Activated CD4-positive, alpha-beta T cell treated with anti-CD3 and anti-CD28 coated beads for 24 hours (primary cell): ENCODE measurements at places on chromosomes 5 and 9.

- no peak for DNase-seq
Measured at GRCh38 chr9:34686231-34686630, 4.8 kb downstream of the CCL19 start.

GRCh38 chr5:61869333-61869732 lies 436.7 kb upstream of the KIF2A start:
- no peak for DNase-seq

DNA sequence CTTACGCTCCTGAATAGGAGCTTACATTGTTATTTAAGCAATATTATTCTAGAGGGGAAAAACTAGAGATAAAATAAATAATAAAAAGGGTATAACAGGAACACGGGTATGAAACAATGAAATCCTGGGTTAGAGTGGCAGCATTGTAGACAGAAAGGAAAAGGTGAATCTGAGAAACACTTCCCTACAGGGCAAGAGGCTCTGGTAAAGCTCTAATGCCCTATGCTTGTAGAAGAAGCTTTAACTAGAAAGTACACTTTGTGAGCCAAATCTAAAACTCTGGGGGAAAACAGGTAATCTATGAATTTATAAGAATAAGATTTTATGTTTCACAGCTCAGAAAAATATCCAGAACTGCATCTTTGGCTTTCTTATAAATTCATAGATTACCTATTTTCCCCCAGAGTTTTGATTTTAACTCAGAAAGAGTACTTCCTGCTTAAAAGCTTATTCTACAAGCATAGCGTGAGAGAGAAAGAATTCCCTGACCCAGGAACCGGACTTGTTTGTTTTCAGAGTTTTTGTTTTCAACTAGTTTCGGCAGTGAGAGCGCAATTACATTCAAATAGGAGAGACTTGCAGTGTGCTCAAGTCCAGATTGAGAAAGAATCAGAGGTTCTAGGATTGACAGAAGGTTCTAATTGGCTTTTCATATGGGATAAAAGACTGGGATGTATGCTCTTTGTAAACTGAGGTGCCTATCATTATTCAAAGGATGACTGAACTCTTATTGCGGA lies 651.0 kb upstream of the RORB start:
- no peak for DNase-seq

GRCh38 chr9:91765296-91765695 lies 184.7 kb downstream of the ROR2 start:
- DNase-seq = no peak

DNA sequence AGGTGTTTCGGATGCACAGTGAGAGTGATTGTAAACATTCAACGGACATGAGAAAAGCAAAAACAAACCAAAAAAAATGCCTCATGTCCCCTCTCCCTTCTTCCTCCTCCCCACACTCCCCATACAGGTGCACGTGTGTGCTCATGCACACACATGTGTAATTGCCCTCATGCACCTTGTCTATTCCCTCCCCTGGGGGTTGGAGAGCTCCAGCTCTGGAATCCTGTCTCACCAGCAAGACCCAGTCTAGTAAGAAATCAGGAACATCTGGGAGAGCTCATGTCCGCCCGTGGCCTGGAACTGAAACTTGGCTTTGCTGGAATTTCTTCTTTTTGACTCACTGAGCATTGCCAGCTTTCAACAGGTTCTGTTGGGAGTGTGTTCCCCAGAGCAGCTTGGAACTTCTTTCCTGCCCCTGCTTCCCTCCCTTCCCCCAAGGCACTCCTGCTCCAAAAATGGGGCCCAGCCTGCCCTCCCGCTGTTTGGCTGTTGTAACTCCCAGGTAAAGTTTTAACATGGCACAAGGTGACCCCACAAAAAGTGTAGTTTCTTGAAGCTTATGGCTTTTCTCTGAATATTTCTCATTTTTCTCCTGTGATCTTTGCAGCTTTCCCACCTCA lies 190.1 kb downstream of the NR3C1 start:
- no peak for DNase-seq

DNA sequence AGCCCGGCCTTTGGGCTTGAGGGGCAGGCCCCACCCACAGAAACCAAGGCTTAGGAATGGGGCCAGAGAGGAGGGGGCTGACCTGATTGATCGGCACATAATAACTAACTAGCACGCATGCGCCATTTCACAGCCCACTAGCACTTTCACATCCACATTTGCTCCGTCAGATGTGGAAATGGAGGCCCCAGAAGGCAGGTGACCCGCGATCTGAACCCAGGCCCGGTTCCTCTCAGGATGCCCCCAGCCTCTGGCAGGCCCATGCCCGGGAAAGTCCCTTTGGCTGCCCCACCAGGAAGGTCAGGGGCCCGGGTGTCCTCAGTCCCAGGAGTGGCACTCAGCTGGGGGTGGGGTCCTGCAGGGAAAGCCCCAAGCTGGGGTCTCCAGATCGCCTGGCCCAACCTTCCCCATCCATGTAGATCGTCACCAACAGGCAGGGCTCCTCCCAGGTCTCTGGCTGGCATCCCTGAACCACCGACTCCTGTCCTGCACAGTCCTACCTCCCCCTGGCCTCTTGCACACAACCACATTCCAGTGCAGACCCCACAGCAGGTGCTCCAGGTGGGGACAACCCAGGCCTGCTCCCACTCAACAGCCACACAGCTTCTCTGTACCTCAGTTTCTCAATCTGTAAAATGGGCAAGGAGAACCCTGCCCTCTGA lies 46.7 kb downstream of the VAV2 start:
- no peak for DNase-seq

GRCh38 chr5:61232490-61233050 lies 70.3 kb upstream of the SMIM15 start:
- no peak for DNase-seq

DNA sequence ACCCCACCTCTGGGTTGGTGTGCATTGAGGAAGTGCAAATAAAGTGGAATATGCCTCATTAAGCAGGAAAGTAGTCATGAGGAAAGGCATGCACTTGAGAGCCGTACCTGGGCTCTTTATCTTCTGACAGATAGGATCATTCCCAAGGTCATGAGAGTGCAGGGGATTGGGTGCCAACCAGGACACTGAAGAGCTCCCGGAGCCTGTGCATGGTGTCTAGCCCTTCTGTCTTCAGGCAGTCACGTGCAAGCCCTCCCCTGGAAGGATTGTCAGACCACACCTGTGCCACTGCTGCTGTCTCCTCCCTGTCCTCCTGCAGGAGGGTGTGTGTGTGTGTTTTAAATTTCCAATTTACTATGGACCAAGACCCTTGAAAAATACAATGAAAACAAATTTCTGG lies 69.6 kb downstream of the PDE8B start:
- DNase-seq = no peak

- DNase-seq = no peak
Measured at GRCh38 chr9:103183701-103184171, 188.6 kb downstream of the CYLC2 start.

DNA sequence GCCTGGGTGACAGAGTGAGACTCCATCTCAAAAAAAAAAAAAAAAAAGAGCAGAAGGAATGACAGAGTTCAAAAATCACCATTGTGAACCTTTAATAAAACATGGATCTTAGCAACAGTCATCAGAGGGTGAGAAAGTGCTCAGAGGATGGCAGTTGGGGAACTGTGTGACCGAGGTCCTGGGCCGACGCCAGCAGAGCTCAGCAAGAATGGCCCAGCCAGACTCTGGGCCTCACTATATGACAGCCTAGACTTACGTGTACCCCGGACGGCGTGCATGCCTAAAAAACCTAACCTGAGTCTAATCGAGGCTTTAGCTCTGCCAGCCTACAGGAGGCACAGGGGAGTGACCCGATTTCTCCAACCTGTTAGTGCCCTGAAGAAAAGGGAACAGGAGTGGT lies 64.3 kb downstream of the MVB12B start:
- no peak for DNase-seq

GRCh38 chr5:151218177-151218576 lies 5.7 kb downstream of the CCDC69 start:
- DNase-seq = no peak

DNA sequence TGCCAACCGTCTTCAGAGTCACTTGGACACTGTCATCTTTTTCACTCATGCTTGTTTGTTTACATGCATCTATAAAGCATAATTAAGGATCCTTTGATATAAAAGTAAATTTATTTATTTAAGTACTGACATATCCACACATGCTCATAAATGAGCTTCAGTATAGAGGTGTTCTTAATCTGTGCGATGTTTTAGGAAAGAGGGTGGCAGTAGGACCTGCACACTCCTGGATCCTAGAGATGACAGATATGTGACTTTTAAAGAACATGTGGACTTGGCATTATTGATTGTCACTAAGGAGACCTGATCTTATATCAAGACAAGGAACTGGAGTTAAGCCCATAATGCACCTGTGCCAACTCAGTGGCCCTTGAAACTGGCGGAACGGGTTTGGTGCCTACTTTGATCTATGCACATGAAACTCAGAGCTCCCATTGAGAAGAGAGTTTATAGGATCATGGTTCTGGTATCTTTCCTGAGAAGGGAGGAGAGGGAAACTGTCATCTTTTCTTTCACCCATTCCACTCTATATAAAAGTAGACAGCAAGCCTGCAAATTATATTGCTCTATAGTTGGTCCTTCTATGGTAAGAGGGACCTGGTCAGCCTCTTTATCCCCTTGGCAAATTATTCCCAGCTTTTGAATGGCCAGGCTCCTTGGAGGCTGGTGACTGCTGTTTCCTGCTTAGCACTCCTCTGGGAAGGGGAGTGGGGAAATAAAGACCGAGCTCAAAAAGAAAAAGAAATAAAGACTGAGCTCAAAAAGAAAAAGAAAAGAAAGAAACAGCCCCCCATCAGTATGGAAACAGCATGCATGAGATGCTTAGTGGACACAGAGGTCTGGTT lies 57.8 kb upstream of the LIFR start:
- no peak for DNase-seq

GRCh38 chr9:94511134-94511954 lies 43.5 kb upstream of the PCAT7 start:
- DNase-seq = no peak

DNA sequence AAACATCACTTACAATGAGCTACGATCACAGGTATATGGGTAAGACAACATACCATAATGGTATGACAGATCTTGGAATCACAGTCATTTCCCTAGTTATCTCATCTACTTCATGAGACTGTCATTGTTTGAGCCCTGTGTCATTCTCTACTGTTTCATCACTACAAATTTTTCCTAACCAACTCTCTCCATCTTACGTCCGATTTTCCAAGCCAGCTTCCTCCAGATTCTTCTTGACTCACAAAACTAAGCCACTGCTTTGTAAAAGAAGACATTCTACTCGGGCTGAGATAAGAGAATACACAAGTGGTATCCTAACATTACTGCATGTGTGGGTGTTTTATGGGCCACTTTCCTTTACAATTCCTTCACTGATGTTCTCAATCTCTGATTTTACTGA lies 49.6 kb downstream of the SERINC5 start:
- DNase-seq = no peak

DNA sequence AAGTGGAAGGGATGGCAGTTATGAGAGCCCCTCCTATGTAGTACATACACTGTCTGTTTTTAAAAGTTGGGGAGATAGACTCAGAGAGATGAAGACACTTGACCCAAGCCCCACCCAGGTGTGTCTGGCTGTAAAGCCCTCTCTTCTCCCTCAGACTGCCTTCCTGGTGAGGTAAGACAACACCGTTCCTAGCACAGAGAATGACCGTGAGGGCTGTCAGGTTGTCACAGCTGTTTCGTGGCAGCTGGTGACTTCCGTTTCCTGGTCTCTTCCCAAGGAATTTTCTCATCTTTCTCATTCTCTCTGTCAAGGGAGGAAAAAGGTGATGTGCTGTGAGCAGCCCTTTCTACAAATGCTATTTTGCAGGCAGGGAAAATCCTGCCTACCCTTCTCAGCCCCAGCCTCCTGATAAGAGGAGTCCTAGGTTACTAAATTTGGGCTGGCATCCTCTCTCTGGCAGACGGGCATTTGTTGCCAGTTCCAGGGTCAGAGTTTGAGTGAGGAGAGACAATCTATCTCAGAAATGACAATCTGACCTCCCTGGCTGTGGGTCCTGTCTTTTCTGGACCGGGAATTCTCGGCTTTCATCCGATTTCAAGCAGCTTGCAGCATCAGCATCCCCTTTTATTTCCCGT lies 263.5 kb upstream of the PANK3 start:
- DNase-seq = no peak

- no peak for DNase-seq
Measured at GRCh38 chr5:66653325-66653724, 57.1 kb downstream of the MAST4 start.

- DNase-seq = no peak
Measured at GRCh38 chr5:96893342-96893741, 17.0 kb downstream of the ERAP2 start.

- DNase-seq = no peak
Measured at GRCh38 chr9:77488439-77489126, 159.5 kb downstream of the GNA14 start.
